ENCODE measurements at places on chromosomes 6 and 20.

GRCh38 chr20:14412065-14412681 lies 74.8 kb upstream of the FLRT3 start:
- DNase-seq, result no peak

DNA sequence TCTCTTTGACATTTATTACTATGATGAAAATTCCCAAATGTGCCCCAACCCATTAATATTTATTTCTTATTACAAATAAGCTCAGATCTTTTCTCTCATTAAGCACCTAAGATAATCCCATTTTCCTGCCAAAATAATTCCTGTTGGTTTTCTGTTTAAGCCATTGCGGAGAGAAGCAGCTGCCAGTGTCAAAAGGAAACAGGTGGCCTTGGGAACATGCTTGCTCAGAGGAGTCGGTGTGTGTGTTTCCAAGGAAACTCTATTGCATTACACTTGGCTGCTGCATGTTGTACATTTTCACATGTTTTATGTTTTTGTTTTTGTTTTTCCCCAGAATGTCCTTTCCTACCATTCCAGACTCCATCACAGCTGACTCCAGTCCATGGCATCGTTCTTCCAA lies 56.4 kb downstream of the CD24 start:
- DNase-seq, result no peak

DNA sequence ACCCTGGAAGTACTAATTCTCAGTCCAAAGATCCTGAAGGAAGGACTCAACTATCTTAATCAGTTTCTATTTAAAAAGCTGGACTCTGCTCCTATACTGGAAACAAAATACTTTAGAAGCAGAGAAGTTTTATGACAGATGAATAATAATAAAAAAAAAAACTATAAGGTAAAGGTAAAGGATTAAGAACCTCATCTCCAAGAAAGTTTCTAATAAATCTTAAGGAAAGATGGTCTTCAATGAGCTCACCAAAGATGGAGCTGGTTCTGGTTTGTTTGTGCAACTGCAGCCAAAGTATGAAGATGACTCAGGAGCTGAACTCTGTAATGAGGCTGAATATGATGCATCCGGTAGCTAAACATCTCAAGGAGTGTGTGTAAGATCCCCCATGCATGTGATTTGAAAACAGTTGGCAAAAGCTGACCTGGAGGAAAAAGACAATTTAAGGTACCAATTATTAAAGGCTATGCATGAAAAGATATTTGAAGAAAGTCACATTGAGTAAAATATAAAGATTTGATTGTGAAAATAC lies 25.2 kb downstream of the MED23 start:
- no peak for DNase-seq

GRCh38 chr6:8238773-8239683 lies 136.7 kb upstream of the EEF1E1 start:
- no peak for DNase-seq

GRCh38 chr20:3777716-3778629 lies 3.3 kb downstream of the SPEF1 start:
- no peak for DNase-seq

GRCh38 chr20:12829170-12829569 lies 179.6 kb upstream of the SPTLC3 start:
- DNase-seq, result no peak

DNA sequence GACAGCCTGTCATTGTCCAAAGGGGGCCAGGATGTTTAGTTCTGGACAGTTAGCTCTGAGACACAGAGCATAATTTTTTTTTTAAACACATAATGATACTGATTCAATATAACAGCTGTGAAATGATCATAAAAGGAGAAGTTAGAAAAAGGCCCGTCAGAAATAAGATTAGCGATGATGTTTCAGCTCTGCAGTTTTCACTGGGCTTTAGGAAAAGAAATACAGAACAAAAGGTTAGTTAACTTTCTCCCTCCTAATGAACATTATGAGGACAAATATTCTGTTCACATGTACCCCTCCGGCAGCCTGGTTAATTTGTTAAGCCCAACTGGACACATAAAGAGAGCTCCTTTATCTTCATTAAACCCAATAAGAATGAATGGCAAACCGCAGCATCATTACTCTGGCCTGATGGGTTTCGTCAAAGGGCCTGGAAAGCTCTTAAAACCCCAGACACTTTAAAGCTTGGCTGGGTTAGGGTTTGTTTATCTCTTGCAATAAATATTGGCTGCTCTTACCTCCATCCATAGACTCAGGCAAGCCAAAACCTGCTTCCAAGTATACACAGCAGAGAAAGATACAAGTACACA lies 394.6 kb downstream of the KIF16B start:
- no peak for DNase-seq

DNA sequence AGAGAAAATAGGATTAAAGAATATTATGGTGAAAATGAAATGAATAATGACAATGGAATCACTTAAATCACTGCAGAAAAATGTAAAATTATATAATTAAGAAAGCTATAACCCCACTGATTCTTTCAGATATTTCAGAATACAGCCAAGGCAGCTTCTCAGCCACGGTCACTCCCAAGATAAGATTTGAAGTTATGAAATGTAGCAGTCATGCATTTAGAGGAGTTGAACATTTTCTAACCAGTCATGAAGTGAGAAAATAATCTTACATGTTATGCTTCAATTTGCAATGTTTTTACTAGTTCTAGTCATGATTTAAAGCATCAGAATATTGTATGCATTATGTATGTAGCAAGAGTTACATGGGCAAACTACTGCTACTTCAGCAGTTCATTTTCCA lies 13.3 kb upstream of the PLCB1 start:
- DNase-seq, result no peak

GRCh38 chr20:38536310-38536709 lies 44.7 kb upstream of the ADIG start:
- no peak for DNase-seq
